ENCODE measurements at places on chromosomes 6 and 20.

- no peak for DNase-seq
These were observed 37.1 kb downstream of the BEND6 start for GRCh38 chr6:56992036-56992435.

GRCh38 chr6:101853231-101854085 is 459.9 kb downstream of the GRIK2 start:
- DNase-seq = no peak

DNA sequence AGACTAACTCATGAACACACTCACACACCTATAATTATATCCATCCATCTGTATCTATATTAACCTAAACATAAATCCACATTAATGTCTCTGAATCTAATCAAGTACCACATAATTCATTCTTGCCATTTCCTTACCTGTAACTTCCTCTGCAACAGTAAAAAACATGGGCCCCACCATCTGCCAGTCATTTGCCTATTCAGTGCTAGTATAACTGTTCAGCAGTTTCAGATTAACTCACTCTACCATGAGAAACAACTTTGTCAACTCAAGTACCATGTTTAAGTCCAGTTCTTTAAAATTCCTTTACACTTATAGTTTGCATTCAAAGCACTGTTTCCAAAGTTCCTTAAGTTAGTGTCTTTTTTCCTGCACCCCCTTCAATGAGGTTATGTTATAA is 68.8 kb downstream of the LAMP5 start:
- DNase-seq = no peak

GRCh38 chr20:37759052-37759553 is 65.3 kb downstream of the CTNNBL1 start:
- DNase-seq = no peak

GRCh38 chr6:10854922-10855632 is 16.7 kb upstream of the MAK start:
- no peak for DNase-seq

GRCh38 chr6:10970731-10971130 is 73.4 kb downstream of the ELOVL2 start:
- DNase-seq = no peak

DNA sequence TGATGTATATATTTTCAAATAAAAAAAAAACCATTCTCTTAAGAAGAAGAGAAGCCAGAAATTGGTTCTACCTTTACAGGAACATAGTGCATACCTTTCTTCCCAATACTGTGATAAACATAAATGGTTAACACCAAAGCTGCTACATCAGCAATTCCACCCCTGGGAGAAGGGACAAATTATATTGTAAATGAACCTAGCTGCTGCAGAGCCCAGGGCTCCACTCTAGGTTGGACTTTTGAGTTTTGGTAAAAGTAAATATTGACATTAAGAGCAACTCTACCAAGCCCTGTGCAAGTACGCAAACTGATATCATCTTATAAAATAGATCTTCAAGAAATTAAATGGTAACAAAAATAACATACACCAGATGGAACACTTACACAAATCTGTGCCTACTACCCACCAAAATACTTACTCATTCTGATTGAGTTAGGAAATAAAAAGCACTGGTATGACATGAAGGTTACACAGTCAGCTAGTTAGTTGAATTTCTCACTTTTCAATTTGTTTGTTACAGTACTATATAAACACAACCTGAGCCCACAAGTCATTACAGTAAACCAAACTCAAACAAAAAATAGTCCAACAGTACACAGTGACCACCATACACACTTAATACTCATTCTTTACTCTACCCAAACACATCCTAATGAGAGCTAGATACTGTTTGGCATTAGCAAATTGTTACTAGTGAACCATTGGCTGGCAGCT is 223.3 kb upstream of the HEY2 start:
- no peak for DNase-seq

GRCh38 chr20:14622796-14623195 is 285.4 kb upstream of the FLRT3 start:
- no peak for DNase-seq

- no peak for DNase-seq
These were observed 37.1 kb downstream of the GSTA2 start for GRCh38 chr6:52726193-52726542.

GRCh38 chr6:106569428-106569827 is 59.9 kb downstream of the RTN4IP1 start:
- DNase-seq = no peak

DNA sequence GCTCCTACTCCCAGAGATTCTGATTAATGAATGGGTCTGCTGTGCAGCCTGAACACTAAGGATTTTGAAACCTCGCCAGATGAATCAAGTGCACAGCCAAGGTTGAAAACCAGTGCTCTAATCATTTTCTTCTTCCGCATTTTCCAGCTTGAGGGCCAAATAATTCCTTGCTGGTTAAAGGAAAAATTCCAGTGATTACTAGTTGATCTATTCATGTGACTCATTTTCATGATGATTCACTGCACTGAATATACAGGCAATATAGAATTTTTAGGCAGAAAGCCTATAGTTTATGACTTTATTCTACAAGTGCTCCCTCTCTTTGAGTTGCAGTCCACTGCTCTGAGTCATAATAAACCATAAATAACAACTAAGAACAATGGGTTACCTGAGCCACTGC is 80.6 kb upstream of the PROKR2 start:
- no peak for DNase-seq

GRCh38 chr20:63697868-63698545 is 1.6 kb downstream of the TNFRSF6B start:
- DNase-seq = no peak
